Activated T-helper 2 cell treated with anti-CD3 and anti-CD28 coated beads, Interferon-gamma antibody, Interleukin-2, Interleukin-4, amounts not matched to agents 10 μg/mL and 5 μg/mL and 100 μg/mL, durations not matched to agents 14 hours and 24 hours and 36 hours (primary cell): ENCODE measurements at places on chromosomes 7 and 10.

- H3K27me3 ChIP-seq: peaks cover 36% of the 10 kb centered on the region
- peak overlapping the region; percentile 7 for H3K4me3 ChIP-seq
- DNase-seq: peak; percentile 64
- no peaks in the 10 kb centered on the region for H3K36me3 ChIP-seq
- no peak overlapping the region for H3K27ac ChIP-seq
Measured at GRCh38 chr10:133335246-133336117, 1.2 kb downstream of the CALY start.

DNA sequence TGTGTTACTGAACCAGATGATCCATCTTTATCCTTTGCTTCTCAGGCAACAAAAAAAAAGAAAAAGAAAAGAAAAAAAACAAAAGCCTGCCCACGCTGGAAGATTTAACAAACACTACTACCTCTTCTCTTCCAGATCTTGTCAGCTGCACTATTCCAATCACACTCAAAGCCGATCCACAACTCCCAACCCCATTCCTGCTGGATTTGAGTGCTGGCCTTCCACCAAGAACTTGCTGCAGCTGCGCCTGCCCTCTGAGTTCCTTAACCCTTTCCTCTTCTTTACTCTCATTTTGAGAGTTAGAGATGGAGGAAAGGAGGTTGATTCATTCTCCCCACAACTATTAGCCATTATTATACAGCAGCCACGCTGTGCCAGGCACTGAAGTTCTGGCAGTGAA is 16.0 kb upstream of the ITGA8 start:
- no peak for DNase-seq
- no peak overlapping the region for H3K27ac ChIP-seq
- no peaks in the 10 kb centered on the region for H3K36me3 ChIP-seq
- peaks cover 6% of the 10 kb centered on the region for H3K27me3 ChIP-seq

GRCh38 chr7:135169141-135169963 is 1.2 kb downstream of the CYREN start:
- DNase-seq: peak; percentile 40
- peak overlapping the region; percentile 95 for H3K4me3 ChIP-seq
- no peaks in the 10 kb centered on the region for H3K27me3 ChIP-seq
- H3K36me3 ChIP-seq: peaks cover 55% of the 10 kb centered on the region
- H3K4me1 ChIP-seq: peaks cover 33% of the 10 kb centered on the region

DNA sequence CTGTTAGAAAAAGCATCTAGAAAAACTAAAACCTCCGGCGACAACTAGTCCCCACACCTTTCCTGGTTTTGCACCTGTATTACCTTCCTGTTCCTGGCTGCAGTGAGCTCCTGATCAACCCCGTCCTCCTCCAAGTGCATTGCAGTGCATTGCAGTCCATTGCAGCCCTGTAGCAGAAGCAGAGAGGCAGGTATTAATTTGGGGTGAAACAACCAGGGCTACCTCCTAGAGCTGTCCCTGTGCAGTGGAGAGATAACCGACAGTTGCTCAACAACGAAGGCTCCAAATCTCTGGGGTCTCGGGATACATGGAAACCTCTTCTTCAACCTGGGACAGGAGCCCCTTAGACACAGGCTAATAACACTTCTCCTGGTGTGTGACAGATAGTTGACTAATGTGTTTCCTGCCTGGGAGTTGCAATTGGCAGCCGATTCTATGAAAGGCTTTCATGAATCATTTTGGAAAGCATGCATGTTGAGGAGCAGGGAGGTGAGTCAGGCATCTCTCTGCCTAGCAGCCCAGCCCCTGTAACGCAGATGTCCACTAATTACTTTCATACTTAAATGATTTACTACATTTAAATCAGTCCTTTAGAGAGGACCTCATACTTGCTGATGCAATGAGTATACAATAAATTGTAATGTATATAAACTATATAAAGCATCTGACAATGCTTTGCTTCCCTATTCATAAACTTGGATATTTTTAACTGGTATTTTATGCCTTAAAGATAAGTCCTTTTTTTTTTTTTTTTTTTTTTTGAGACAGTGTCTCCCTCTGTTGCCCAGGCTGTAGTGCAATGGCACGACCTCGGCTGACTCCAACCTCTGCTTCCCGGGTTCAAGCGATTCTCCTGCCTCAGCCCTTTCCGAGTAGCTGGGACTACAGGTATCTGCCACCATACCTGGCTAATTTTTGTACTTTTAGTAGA is 59.0 kb downstream of the PRR15 start:
- H3K36me3 ChIP-seq: no peaks in the 10 kb centered on the region
- no peak overlapping the region for H3K4me3 ChIP-seq
- H3K4me1 ChIP-seq: no peaks in the 10 kb centered on the region
- no peak for DNase-seq

DNA sequence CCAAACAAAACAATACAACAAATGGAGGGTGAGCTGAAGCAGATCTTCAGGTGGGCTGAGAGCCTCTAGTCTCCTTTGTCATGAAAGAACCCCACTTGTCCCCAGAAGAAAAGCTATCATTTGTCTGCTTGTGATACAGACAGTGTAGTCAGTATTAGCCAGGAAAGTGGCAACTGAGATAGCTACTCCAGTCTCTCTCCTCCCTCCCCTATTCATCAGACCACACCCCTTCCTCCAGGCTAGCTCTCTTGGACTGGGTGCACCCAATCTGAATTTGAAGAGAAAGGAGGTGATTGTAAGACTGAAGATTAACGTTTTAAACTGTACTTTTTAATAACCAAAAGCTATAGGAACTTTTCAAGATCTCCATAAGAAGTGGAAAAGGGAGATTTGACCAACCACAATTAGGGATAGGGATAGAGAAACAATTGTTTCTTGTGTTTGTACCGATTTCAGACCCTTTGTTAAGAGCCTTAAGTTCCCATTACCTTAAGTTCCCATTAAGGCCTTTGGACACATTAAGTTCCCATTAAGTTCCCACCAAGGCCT is 14.1 kb downstream of the BMPR1A start:
- H3K4me1 ChIP-seq: peaks cover 7% of the 10 kb centered on the region
- peaks cover 18% of the 10 kb centered on the region for H3K27me3 ChIP-seq
- no peak overlapping the region for H3K4me3 ChIP-seq
- no peak for DNase-seq

DNA sequence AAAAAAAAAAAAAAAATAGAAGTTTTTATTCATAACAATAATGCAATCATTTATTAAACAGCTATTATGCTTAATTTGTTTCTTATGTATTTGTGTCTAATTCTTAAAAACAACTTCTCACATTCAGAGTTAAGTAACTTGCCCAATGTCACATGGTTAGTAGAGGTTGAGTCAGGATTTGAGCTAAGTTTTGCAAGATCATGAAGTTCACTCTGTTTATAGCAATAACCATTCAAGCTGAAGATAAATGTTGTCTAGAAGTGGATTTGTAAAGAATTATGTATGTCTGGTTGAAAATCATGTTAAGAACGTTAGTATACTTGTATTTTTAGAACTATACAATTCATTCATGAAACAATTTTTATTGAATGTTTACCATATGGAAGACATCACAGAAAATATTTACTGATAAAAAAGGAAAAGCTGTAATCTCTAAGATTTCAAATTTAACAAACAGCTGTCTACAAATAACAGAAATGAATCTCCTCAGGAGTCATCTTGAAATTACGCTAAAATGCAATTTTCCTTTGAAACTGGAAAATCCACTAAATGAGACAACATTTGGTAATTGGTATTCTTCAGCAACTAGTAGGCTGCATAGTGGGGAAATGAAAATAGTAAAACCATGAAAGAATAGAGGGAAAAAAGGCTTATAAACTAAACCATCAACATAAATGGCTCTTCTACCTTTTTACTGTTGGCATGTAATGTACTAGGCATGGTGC is 70.5 kb upstream of the AHR start:
- H3K36me3 ChIP-seq: peaks cover 3% of the 10 kb centered on the region
- no peaks in the 10 kb centered on the region for H3K27me3 ChIP-seq
- H3K27ac ChIP-seq: no peak overlapping the region
- no peak for DNase-seq
- no peak overlapping the region for H3K4me3 ChIP-seq
- peaks cover 10% of the 10 kb centered on the region for H3K4me1 ChIP-seq

- no peak for DNase-seq
- peaks cover 22% of the 10 kb centered on the region for H3K27me3 ChIP-seq
- H3K4me1 ChIP-seq: peaks cover 10% of the 10 kb centered on the region
Measured at GRCh38 chr10:5411941-5412276, 448 bp upstream of the NET1 start.

GRCh38 chr10:716821-717220 is 27.4 kb upstream of the DIP2C start:
- H3K36me3 ChIP-seq: no peaks in the 10 kb centered on the region
- H3K4me1 ChIP-seq: no peaks in the 10 kb centered on the region
- H3K4me3 ChIP-seq: no peak overlapping the region
- no peak for DNase-seq

GRCh38 chr7:10767771-10768170 is 205.9 kb upstream of the PHF14 start:
- H3K4me1 ChIP-seq: no peaks in the 10 kb centered on the region
- no peak overlapping the region for H3K27ac ChIP-seq
- no peak overlapping the region for H3K4me3 ChIP-seq
- H3K36me3 ChIP-seq: no peaks in the 10 kb centered on the region
- H3K27me3 ChIP-seq: no peaks in the 10 kb centered on the region
- no peak for DNase-seq

DNA sequence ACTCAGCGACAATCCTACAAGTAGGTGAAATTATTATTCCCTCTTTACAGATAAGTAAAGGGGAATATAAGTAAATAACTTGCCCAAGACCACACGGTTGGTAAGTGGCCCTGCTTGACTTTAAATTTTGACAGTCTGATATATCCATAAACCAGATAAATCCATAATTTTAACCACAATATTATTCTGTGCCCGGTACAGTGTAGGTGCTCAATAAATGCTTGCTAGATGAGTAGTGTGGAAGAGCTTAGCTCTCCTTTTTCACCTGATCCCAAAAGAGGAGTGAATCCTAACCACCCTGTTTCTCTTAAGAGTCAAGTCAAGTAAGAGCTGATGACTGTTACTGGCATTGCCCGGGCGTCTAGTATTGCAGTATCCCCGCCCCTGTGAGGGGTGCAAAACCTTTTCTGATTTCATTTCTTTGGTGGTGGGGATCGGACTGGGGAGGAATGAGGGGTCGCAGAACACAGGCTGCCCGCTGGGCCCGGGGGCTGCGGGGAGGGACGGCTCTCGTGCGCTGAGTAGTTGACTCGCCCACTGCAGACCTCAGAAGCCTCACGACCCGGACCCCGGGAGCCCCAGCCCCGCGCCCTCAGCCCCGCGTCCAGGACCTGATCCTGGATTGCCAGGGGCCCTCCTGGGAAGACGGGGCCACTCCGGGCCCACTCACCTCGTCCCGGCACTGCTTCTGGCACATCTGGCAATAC is 490 bp downstream of the KIN start:
- no peak overlapping the region for H3K27ac ChIP-seq
- no peaks in the 10 kb centered on the region for H3K27me3 ChIP-seq
- peaks cover 32% of the 10 kb centered on the region for H3K36me3 ChIP-seq
- DNase-seq: no peak

DNA sequence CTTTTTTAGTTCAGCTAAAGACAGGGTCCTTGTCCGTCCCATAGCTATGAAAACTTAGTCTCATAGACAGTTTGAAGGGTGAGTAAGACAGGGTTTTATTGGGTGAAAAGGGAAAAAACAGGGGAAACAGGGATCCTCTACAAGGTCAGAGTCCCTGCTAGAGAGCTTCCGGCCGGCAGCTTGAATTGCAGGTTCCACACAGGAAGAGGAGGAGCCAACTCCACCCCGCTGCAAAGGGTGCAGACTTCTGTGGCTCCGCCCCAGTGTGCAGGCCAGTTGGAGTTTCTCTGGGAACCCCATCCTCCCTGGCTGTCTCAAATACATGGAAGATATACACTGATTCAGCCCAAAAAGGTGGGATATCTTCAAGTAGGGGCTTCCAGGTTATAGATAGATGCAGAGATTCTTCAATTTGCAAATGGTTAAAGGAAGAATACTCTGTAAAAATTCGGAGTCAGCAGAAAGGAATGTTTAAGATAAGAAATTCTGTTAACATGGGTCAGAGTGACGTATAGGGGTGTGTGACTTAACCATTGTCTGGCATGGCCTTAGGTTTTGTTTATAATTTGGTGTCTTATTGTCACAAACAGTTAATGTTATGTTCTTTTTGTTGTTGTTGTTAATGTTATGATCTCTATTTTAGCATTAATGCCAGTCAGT is 34.6 kb upstream of the HECW1 start:
- peaks cover 13% of the 10 kb centered on the region for H3K27me3 ChIP-seq
- H3K4me1 ChIP-seq: peaks cover 8% of the 10 kb centered on the region
- DNase-seq: no peak
- H3K4me3 ChIP-seq: no peak overlapping the region

DNA sequence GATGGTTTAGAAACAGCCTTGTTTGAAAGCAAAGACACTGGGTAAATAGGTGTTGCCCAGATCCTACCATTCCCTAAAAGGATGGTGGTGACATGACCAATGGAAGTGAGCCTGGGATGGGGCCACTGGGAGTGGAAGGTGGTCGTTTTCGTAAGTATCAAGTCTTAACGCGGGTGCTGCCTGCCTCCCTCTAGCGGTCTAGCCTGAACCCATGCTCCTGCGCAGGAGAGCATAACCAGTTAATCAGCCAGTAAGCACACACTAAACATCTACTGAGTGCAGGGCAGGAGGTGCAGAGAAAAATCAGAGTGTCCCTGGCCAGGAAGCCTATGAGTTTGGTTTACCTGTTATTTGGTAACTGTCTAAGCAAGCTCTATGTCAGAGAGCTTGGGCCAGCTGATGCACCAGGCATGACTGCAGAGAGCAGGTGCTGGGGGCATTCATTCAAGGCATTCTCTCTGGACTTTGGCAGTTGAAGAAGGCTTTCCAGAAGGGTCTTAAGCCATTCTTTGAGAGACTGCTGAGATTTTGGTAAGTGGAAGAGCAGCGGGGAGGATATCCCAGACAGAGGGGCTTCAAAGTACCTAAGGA is 930 bp downstream of the GARIN1A start:
- H3K27me3 ChIP-seq: peaks cover 7% of the 10 kb centered on the region
- H3K27ac ChIP-seq: no peak overlapping the region
- no peaks in the 10 kb centered on the region for H3K36me3 ChIP-seq
- H3K4me1 ChIP-seq: no peaks in the 10 kb centered on the region
